HAP-1 (cell line): ENCODE measurements at places on chromosomes 5 and 9.

DNA sequence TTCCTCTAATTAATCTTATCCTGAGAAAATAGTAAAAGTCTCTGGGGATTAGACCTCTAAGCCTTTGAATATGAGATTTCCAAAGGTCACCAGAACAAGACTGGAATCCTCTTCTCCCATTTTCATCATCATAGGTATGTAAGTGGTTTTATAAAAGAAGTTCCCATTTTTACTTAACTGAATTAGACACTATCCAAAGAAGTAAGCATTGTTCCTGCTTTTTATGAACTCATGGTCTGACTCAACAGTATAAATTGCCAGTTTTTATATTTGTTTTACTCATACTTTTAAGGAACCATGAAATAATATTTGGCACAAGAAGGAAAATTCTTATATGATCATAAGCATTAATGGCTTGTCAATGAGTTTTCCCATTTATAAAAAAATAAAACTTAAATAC, 167.1 kb upstream of the ADRA1B start:
- no peak for DNase-seq

- DNase-seq: no peak
Measured at GRCh38 chr5:141805874-141806595, 72.2 kb downstream of the PCDH1 start.

DNA sequence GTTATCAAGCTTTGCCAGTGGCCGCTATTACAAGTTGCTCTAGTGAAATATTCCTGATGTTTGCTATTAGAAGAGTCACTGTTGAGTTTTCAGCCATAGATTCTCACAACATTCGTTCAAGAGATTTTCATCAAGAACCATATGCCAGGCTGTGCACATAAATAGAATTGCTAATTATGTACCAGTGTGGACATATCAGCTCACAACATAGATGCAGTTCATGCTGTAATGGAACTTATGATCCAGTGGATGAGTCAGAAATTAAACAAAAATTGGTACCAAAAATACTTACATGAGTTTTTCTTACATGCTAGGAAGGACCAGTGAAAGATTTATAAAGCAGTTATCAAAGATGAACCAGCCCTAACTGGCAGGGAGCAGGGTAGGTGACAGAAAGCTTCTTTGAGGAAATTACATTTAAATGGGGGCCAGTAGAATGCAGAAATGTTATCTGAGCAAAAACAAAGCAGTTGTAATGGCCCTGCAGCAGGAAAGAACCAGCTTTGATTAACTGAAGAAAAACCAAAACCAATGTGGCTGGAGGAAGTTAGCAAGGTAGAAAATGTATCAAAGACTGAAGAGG, 404.2 kb downstream of the DNAH5 start:
- DNase-seq: no peak

DNA sequence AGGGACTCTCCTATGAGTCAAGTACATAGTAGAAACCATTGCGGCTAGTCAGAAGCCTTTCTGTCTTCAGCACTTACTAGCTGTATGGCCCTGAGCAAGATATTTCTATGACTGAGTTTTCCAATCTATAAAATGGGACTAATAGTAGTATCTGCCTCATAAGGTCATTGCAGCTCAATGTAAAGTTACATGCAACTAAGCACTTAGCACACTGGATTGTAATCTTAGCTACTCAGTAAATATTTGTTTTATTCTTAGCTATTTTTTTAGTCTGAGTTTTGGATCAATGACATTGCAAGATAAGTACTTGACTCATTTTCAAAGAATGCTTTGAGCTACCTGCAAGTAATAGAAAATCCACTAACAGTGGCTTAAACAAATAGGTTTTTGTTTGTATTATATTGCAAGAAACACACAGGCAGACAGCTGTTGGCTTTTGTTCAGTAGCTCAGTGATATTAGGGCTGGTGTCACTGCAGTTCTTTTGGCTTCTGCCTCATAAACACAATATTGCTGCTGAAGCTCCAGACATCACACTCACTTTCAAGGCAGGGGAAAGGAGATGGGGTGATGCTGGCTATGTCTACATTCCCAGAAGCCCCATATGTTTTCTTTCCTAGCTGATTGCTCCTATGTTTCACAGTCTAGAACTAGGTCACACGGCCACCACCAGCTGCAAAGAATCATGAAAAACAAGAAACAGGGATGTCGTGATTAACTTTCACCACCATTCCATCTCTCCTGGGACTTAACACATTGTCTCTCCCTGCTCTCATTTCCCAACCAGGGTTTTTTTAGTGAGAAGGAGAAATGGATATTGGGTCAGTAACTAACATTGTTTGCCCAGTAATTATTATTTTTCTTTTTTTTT, 26.9 kb upstream of the FAT2 start:
- no peak for DNase-seq

DNA sequence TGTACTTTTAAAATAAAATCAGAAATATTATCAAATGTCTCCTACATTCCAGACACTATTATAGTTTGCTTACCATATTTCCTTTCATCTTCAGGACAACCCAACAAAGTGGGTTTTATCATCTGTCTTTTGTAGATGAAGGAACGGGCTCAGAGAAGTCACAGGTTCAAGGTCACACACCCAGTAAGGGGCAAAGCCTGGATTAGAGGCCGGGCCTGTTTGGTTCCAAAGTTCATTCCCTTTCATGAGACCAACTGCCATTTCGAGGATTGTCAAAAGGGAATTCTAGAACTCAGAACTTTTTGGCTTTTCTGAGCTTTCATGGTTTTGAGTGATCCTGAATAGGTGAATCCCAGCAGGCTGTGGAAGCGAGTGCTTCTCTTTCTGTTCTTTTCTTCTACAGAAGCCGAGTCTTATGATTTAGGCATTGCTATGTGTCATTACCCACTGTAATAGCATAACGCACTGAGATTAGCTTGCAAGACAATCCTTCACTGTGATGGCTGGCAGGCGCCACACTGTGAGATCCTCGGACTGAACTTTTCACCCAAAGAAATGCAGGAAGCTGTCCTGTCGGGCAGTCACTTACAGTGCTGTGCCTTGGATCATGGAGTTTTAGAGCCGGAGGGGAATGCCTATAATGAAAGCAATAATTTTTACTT, 43.8 kb upstream of the ANKH start:
- DNase-seq: no peak

GRCh38 chr9:98993570-98993945, 49.9 kb downstream of the COL15A1 start:
- no peak for DNase-seq

DNA sequence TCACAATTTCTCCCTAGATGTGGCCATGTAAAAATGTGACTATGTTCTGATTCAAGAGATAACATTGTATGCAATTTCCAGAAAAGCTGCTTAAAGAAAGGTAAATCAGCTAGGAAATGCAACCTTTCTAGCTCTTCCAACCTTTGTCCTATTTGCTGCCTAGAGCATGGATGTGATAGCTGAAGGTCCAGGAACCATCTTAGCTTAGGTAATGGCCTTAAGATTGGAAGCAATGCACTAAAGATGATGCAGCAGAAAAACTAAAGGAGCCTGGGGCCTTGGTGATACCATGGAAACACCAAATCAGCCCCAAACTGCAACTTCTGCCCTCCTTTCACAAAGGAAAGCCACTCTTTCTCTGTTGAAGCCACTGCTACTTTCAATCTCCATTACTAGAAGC, 27.0 kb downstream of the CPLANE1 start:
- DNase-seq: no peak

DNA sequence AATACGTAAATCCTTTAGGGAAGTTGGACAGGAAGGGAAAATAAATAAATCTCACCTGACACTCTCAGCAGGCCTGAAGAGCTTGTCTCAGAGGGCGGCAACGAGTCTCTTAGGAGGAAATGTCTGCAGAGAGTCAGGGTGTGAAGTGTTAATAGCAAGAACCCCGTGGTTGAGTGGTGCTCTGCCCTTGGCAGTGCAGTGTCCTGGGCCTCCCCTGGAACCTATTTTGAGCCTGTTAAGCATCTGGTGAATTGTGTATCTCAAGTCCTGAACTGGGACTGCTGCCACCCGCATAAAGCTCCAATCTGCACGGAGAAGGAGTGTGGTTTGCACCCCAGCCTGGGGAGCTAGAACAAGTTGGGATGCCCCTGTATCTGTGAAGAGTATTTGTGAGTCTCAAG, 211.8 kb downstream of the GOLPH3 start:
- no peak for DNase-seq
